ENCODE measurements at places on chromosomes 3 and 15. TPM values are rescaled to one million over a fixed set of nuclear protein-coding genes. Genes with fewer than 3 reads are reported as not detected.

DNA sequence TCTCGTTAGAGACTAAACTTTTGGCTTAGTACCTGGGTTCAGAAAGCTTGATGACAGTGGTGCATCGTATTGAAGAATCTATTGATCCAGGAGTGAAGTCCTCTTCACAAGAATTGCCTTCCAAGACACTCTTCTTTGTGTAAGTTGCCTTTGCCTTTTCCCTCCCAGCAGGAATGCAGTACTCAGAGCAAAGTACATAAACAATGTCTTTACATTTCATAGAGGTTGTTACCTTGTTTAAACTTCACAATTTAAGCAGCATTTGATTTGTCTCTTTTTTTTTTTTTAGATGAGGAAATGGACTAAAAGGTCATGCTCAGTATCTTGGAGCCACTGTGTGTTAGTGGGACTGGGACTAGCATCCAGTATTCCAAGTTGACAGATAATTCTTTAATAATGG, 9.9 kb downstream of the RAB7A start:
- DNase-seq = no peak

The CA12 gene
- total RNA-seq = not detected

GRCh38 chr3:48894516-48894915, 4.2 kb downstream of the SLC25A20 start:
- no peak for DNase-seq

- DNase-seq = no peak
These were observed 81.3 kb downstream of the VGLL4 start for GRCh38 chr3:11562277-11562881.

The CCDC39 gene
- 0.29 TPM for total RNA-seq

The TXNRD3 gene
- total RNA-seq = 0.87 TPM

DNA sequence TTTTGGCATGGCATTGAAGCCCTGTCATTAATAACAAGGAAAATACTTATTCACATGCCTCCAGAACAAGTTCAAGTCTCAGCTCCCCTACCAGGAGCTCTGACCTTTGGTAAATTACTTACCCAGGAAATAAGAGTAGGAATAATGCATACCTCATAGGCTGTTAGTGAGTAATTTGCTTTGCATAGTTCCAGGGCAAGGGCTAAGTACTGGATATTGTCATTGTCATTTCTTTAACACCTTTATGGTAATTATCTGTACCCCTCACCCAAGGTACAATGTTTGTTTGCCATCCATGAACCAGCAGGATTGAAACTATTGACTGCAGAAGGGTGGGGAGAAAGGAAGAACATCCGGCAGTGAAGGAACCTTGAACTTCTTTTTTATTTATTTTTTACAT, 148.5 kb downstream of the SOX2 start:
- no peak for DNase-seq

The GXYLT2 gene
- total RNA-seq = not detected

DNA sequence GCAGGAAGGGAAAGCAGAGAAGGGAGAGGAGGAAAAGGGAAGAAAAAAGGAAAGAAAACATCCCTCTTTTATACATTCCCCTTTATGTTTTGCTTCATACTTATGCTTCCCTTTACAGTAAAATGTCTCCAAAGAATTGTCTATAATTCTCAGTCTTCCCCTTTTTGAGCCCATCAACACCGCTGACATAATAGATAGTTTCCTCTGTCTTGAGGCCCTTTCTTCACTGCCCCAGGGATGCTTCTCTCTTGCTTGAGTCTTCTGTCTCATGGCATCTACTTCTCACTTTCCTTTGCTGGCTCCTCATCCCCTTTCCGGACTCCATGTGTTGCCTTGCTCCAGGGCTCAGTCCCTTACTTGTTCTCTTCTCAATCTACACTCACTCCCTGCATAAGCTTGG, 99.7 kb upstream of the DAZL start:
- DNase-seq = no peak

DNA sequence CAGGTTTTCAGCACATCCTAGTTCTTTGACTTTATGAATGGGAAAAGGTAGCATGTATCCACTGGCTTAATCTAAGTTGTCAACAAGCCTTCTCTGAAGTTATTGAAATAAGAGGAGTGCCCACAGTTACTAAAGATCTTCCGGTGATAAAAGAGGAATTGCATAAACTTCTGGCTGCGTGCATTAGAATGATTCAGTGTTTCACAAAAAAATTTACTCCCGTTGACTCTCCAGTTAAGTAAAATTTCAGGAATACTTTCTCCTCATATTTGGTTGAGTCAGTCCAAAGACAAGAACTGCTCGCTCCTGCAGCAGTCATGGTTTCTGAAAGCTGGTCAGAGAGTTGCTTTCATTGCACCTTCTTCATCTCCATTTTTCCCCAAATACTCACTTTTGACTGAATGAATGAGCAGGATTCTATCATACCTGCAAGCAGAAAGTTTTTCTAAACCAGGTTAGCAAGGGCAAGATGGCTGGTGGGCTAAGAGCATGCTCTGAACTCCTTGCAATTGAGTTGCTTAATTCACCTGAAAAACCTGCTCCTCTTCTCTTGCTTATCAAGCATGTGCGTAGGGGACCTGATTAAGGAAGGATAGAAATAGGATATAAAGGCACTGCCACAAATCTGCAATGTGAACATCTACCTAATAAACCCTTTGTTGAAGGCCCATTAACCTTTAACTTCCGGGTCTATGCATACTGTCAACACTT, 64.2 kb upstream of the TIMP4 start:
- no peak for DNase-seq

GRCh38 chr15:31328428-31328968, 1.9 kb downstream of the KLF13 start:
- peak; percentile 80 for DNase-seq

The GPR27 gene
- total RNA-seq = 0.38 TPM

GRCh38 chr15:96165775-96166174, 164.7 kb upstream of the NR2F2 start:
- no peak for DNase-seq

The SSR3 gene
- total RNA-seq = 138 TPM

- DNase-seq = no peak
These were observed 9.2 kb downstream of the CXCR6 start for GRCh38 chr3:45952456-45952855.

The SPINT1 gene
- 4.0 TPM for total RNA-seq

The THOC7 gene
- total RNA-seq = 40.2 TPM

The CPNE9 gene
- total RNA-seq = 0.58 TPM

DNA sequence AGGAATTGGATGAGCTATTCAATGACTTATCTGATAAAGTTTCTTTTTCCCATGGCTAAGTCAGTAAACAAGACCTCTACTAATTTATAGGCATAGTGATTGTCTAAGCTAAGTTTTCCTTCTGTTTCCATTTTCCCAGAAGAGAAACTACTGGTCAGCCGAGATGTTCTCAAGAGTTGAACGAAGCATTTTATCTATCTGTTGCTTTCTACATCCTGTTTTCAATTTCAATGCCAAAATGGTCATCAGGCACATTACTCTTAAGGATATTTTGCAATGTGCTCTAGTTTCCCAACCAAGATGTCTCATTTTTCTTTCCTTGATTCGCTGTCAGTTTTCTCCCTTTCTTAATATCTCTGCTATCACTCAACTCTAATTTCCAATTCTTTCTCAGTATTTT, 228.7 kb downstream of the MBNL1 start:
- DNase-seq = no peak

- no peak for DNase-seq
These were observed 293.6 kb upstream of the MDFIC2 start for GRCh38 chr3:70606018-70606417.

DNA sequence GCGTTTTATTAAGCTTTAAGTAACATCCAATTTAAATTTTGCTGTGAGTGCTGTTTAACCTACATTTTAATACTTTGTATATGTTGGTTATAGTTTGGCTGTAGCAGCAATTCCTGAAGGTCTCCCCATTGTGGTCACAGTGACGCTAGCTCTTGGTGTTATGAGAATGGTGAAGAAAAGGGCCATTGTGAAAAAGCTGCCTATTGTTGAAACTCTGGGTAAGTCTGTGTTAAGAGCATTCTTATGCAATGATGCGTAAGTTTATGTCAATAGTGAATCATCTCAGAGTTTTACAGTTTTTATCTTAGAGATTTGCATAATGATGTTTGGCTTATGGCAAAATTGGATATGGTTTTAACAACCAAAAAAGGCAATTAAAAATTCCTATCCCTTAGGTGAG, 62.7 kb downstream of the ASTE1 start:
- DNase-seq = no peak

DNA sequence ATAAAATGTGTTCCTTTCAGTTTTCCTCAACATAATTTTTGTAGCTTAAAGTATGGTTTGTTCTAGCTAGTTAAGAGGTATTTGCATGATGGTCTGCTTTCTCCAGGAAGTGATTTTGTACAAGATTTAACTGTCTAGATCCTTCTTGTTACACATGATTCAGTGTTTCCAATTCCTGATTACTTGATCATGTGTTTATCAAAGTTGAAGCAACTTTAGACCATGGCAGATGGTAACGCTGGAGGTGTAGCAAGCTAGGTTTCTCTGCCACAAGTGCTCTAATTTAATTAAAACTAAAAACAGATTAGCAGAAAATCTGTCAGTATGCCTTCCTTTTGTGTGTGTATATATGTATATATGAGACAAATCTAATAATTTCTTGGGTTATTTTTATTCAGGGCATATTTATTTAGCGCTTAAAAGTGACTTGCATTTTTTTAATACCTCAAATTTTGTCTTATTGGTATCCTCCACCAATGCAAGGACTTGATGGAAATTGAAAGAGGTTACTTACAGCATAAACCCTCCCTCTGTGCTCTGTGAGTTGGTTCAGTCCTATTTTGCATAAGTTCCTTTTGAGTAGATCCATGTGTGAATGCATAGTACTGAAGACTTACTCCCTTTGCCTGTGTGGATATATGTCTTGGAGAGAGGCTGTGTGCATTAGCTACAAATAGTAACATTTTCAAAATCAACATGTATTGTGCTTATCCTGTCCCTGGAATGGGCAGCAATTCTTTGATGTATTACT, 157.3 kb upstream of the CGNL1 start:
- DNase-seq = no peak

DNA sequence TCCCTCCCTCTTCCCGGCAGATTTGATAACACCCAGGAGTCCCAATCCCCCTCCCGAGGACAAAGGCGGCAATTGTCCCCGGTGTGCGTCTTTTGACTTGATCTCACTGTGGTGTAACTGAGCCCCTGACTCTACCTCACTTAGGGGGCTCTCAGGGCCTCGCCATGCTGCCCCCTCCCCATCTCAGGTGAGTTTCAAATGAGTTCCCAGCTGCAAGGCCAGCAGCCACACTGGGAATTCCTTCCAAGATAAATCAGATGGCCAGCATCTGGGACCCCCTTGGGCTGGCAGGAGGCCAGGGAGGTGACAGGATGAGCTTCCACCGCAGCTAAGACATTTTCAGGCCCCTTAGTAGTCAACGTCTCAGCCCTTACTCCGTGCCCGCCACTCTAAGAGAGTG, 35.0 kb downstream of the WNT7A start:
- no peak for DNase-seq

- no peak for DNase-seq
These were observed 35.5 kb upstream of the PLXNA1 start for GRCh38 chr3:126947429-126947828.

- DNase-seq = no peak
These were observed 166.2 kb downstream of the ADAMTS17 start for GRCh38 chr15:100175406-100176114.

DNA sequence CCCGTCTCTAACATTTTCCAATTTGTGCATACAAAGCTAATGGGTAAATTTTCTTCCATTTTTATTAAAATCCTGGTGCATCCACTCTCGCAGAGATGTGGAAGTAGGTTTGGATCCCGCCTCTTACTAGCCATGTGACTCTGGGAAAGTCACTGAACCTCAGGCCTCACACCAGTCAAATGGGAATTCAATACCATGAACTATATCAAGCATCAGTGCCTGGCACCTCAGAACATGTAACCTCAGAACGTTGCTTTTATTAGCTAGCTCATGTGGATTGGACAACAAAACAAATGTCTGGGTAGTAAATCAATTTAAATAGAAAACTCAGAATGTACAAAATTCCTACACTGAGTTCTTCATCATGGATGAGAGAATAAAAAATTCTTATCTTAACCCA, 60.7 kb downstream of the ANXA2 start:
- DNase-seq = no peak

DNA sequence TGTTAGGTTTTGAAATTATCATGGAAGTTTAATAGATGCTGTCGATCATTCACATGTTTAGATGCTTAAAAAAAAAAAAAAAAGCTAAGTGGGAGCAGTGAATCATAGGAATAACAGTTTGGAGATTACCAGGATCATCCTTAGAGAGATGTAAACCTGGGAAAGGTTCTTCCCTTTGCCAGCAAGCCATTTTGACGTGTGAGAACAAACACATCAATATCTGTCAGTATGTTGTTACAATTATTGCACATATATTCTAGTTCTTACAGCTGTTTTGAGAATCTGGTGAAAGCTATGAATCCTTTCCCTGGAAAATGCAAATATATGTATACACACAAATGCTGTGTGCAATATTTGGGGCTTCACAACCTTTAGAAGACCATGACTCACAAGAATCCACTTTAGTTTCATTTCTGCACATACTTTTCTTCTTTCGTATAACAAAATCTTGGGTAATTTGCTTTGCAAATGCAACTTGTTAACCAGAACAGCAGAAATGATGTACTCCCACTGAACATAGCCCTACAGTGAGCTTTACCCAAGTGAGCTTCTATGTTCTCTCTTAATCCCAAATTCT, 12.0 kb downstream of the NFKBIZ start:
- no peak for DNase-seq

The PAK6 gene
- total RNA-seq = not detected

DNA sequence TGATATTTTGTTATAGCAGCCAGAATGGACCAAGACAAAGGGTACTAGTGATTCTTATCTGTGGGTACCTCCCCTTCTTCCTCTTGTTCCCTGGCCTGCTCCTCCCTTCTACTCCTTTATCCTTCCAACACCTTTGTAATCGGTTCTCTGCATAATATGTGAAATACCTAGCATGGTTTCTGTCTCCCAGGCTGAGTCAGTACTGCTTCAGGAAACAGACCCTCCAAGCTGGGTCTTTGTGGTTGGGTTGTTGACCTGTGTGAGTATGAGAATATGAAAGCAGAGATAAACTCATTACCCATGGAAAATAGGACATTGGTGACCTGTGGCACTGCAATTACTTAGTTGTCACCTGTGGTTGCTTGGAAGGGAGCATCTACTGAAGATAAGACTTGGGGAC, 69.3 kb upstream of the KLF13 start:
- DNase-seq = no peak
